Panc1 (cell line): ENCODE measurements at places on chromosomes 3 and 15.

DNA sequence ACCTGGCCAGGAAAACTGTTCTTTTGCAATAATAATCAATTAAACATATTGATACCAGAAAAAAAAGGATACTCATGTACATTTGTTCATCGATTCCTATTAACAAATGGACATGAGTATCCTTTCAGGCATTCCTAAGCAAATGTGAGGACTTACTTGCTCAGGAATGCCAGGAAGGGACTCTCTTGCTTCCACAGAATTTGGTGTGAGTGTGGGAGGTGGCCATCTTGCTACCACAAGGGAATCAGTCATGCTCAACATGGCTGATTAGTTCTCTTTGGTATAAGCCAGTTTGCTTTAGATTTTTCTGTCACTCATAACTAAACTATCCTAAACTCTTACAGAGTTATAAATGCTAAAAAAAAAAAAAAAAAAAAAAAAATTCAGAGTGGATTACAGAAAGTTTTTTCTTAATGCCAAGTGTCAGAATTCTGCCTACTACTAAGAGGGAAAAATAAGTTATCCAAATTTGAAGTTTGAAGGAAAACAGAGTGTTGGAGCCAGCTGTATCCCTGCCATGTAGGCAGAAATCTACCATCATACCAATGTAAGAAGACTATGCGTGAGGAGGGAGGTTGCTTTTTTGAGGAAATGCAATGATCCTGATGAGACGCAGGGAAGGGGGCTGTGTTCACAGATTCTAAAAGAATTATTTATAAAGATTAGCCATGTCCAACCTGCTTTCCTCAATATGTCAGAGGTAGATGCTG lies 98.7 kb downstream of the PLD1 start:
- H3K36me3 ChIP-seq = no peaks in the 10 kb centered on the region
- no peak overlapping the region for H3K27ac ChIP-seq
- DNase-seq = no peak
- H3K4me3 ChIP-seq = no peak overlapping the region
- peaks cover 3% of the 10 kb centered on the region; the same call in 1 of the 2 replicates for H3K4me1 ChIP-seq

DNA sequence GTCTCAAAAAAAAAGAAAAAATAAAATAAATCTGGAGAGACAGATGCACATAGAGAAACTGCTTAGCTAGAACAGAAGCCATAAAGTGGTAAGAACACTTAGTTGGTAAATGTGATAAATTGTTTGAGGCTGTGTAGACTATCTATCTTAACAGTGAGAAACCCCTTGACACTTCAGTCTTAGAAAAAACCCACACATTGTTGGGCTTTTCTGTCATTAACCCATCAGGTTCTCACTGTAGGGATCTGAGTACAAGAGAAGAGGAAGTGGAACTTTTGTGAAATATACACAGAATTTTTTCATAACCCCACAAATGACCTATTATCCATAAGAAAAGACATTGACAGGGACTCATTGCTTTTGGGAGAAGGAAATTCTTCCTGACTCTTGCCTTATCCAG lies 24.4 kb downstream of the TP63 start:
- no peak overlapping the region for H3K27ac ChIP-seq
- H3K4me1 ChIP-seq = no peaks in the 10 kb centered on the region
- no peak overlapping the region for H3K4me3 ChIP-seq
- no peaks in the 10 kb centered on the region for H3K27me3 ChIP-seq
- H3K36me3 ChIP-seq = no peaks in the 10 kb centered on the region

DNA sequence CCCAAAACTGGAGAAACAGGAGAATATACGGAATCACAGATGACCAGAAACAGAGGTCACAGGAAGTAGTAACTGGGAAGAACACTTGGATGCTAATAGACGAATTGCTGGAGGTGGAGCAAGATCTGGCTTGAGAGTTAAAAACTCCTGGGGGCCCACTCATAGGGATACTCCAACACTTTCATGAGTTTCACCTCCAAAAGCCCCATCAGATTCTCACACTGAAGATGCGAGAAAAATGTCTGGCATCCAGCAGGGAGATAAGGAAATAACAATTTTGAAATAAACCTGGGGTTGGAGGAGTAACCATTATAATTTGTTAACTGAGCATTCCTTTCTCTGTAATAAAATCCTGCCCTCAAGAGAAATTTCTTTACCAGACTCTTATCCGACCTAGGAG lies 154.0 kb downstream of the ANXA2 start:
- no peak overlapping the region for H3K4me3 ChIP-seq
- no peaks in the 10 kb centered on the region for H3K4me1 ChIP-seq

- no peaks in the 10 kb centered on the region for H3K4me1 ChIP-seq
- DNase-seq = no peak
- H3K27ac ChIP-seq = no peak overlapping the region
- no peaks in the 10 kb centered on the region for H3K36me3 ChIP-seq
- peaks cover 12% of the 10 kb centered on the region; the same call in 1 of the 2 replicates for H3K27me3 ChIP-seq
- no peak overlapping the region for H3K4me3 ChIP-seq
Measured at GRCh38 chr3:124669470-124669869, 60.8 kb upstream of the UMPS start.

DNA sequence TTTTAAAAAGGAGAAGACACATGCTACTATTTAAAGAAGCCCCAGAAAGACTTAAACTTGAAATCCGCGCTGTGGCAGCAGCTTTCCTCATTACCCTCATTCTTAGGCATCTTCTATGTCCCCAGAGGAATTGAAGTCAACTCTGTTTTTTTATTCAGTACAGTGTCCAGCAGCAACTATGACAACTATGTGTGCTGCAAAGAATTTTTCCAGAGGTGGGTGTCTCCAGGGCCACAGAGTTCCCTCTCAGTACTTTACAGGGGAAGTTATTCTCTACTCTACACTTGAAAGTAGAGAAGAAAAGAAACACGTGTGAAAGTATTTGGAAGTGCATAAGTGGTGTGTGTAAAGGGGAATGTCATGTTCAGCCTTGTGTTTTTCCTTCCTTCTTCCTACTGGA lies 32.0 kb downstream of the GATM start:
- no peak overlapping the region for H3K27ac ChIP-seq
- H3K4me3 ChIP-seq = no peak overlapping the region
- H3K36me3 ChIP-seq = no peaks in the 10 kb centered on the region

GRCh38 chr3:102614585-102614984 lies 179.8 kb downstream of the ZPLD1 start:
- no peaks in the 10 kb centered on the region for H3K4me1 ChIP-seq
- no peaks in the 10 kb centered on the region for H3K36me3 ChIP-seq
- H3K27ac ChIP-seq = no peak overlapping the region
- no peak overlapping the region for H3K4me3 ChIP-seq

- no peak for DNase-seq
- no peak overlapping the region for H3K27ac ChIP-seq
- H3K27me3 ChIP-seq = no peaks in the 10 kb centered on the region
- no peaks in the 10 kb centered on the region for H3K36me3 ChIP-seq
Measured at GRCh38 chr15:99763827-99764226, 30.6 kb upstream of the LYSMD4 start.

DNA sequence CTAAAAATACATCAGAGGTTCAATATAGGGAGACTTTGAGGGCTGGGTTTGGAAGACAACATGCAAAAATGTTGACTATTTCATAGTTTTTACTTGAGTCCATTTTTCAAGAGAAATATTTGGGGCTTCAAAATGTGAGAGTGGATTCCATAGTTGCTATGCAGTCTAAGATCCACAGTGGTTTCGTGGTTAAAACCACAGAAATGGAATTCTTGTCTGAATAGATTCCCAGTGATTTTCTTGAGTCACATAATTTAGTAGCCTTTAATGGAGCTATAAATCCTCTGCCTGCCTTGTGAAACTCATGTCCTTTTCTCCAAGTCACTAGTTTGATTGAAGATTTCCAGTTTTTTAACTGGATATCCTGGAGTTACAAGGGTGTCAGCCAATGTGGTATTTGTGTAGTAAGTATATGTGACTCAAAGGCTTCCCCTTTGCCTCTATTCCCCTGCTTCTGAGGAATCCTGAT lies 94.7 kb upstream of the RBMS3 start:
- no peaks in the 10 kb centered on the region for H3K4me1 ChIP-seq
- H3K36me3 ChIP-seq = no peaks in the 10 kb centered on the region
- no peaks in the 10 kb centered on the region for H3K27me3 ChIP-seq
- H3K4me3 ChIP-seq = no peak overlapping the region
- DNase-seq = no peak

DNA sequence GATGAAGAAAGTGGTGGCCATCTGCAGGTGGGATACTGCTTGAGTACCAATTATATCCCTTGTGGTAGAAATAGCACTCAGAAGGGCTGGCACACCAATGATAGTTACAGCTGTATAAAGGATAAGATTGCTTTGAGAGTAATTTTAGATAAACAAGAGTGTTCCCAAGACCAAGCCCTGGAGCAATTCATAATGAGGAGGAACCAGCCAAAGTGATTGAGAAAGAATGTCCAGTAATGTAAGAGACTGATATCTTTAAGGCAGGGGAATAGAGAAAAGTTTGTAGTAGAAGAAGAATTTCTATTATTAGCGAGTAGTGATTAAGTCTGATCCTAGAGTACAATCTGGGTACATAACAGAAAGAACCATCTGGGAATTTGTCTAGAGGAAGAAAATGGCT lies 945.1 kb downstream of the OTOL1 start:
- DNase-seq = no peak
- H3K27me3 ChIP-seq = no peaks in the 10 kb centered on the region
- no peaks in the 10 kb centered on the region for H3K4me1 ChIP-seq

DNA sequence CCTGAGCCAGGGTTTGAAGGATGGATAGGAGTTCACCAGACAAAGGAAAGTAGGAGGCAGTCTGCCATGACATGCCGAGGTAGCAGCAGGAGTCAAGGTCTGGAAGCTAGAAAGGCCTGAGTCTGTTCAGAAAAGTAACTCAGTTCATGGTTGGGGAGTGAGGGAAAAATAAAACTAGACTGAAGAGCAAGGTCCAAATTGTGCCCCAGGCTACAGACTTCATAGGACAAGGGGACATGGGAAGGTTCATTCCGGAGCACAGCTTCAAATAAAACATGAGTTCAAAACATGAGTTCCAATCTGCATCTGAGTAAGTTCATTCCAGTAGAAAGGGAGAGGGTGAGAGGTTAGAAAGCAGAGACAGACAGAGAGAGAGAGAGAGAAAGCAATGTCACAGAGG lies 39.7 kb downstream of the BFSP2 start:
- no peak for DNase-seq
- H3K4me1 ChIP-seq = peaks cover 30% of the 10 kb centered on the region
- H3K27ac ChIP-seq = peak overlapping the region; percentile 92
- no peak overlapping the region for H3K4me3 ChIP-seq
- H3K27me3 ChIP-seq = no peaks in the 10 kb centered on the region
- no peaks in the 10 kb centered on the region for H3K36me3 ChIP-seq
